ENCODE measurements at places on chromosomes 4 and X. TPM values are rescaled to one million over a fixed set of nuclear protein-coding genes. Genes with fewer than 3 reads are reported as not detected.

GRCh38 chrX:38175139-38175538, 45.5 kb downstream of the SRPX start:
- DNase-seq = no peak

DNA sequence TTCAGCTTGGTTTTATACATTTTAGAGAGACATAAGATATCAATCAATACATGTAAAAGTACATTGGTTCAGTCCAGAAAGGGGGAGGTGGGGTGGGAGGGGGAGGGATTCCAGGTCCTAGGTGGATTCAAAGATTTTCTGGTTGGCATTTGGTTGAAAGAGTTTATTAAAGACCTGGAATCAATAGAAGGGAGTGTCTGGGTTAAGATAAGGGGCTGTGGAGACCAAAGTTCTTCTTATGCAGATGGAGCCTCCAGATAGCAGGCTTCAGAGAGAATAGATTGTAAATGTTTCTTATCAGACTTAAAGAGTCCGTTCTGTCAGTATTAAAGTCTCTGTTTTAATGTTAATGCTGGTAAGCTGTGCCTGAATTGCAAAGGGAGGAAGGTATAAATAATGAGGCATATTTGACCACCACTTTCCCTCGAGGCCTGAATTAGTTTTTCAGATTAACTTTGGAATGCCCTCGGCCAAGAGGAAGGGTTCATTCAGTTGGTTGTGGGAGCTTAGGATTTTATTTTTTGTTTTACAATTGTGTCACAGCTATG, 169.9 kb downstream of the AASDH start:
- no peak for DNase-seq

DNA sequence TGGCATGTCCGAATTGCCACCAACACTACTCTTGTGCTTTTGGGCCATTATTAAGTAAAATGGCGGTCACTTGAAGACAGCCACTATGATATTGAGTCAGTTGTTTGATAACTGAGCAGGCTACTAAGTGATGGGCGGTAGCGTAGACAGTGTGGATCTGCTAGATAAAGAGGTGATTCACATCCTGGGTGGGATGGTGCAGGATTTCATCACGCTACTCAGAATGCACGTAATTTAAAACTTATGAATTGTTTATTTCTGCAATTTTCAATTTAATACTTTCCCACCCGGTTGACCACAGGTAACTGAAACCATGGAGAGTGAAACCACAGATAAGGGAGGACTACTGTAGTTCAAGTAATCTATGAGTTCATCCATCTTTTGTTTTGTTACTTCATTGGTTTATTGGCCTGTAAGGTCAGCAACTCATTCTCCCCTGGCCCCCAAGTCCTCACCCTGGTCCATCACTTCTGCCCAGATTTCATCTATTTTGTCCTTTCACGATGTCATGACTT, 2.9 kb downstream of the ARAF start:
- DNase-seq = no peak

DNA sequence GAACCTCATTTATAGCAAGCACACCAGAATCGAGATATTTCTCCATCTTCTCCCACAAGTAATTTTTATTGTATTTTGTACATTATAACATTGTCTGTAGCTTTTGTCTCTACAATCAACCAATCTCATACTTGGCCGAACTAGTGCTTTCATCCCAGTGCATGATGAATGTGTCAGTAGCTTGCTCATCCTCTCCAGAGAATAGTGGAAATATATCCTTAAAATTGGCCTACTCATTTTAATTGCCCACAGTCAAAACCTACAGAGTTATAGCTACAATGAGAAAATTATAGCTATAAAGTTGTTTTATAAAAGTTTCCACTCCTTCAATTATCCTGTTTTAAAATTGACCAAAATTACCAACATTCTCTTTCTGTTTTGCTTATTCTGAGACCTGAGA, 103.8 kb downstream of the MAPK10 start:
- no peak for DNase-seq

GRCh38 chr4:74873545-74874301, 59.2 kb upstream of the PARM1 start:
- no peak for DNase-seq

DNA sequence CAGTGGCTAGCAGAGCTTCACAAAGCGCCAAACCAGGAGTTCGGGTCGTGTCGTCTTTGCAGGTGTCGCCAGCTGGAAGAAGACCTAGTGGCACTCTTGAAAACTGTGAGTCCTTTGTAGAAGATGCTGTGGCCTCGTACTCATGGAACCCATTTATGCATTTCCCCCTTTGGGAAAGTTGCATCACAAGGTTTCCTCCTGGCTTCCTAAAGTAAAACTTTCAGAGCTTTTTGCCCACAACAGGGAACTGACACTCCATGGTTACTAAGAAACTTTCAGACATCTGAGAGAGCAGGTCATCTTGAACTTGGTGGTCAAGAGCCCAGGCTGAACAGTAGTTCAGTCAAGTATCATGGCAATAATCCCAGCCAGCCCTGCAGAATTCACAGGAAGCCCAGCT, 15.9 kb upstream of the NOCT start:
- no peak for DNase-seq

GRCh38 chr4:5812506-5813229, 80.2 kb downstream of the CRMP1 start:
- no peak for DNase-seq

DNA sequence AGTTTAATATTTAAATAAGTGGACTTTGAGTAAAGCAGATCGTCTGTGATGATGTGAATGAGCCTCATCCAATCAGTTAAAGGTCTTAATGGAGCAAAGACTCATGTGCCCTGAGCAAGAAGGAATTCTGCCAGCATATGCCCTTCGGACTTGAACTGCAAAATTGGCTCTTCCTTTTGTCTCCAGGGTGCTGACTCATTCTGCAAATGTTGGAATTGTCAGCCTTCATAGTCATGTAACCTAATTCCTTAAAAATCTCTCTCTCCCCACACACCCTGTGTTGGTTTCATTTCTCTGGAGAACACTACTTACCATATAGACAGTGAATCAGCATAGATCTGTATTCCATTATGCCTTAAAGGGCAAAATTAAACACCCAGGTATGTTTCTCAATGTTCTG, 609.8 kb upstream of the GALNTL6 start:
- no peak for DNase-seq

DNA sequence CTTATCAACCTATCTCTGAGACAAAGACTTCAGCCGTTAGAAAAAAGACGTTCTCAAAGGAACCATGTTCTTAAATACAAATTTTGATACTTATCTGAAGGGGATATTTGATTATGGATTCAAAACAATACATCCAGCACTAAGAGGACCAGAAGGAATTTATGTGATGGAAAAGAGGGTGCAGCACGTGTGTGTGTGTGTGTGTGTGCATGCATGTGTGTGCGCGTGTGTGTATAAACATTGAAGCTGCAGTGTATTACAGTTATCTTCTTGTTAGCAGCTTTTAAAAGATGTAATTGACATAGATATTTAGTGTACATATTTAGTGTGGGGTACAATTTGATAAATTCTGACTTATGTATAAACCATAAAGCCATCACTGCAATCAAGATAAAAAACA, 44.9 kb downstream of the ANK2 start:
- DNase-seq = no peak

- no peak for DNase-seq
These were observed 49.4 kb downstream of the RPS6KA3 start for GRCh38 chrX:20217271-20217670.

DNA sequence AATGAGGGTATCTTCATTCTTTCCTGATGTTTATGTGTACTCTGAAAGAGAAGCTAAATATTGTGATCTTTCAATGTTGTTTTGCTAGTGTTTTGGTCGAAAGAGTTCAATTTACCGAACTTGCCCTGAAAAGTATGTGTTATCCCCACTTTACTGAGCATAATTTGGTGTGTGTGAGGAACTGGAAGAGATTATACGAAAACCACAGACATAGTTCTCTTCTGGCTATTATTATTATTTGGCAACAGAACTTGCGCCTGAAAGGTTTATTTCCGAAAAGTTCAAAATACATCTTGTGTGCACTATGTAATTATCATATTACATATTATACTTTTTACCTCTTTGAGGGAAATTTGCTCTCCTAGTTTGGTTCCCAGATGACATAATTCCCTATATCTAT, 232.5 kb upstream of the INTU start:
- no peak for DNase-seq

GRCh38 chrX:2490634-2491033, 10.1 kb downstream of the DHRSX start:
- DNase-seq = no peak

The IL2 gene
- total RNA-seq = not detected

The SH3RF1 gene
- total RNA-seq = 0.16 TPM

The KCND1 gene
- 1.7 TPM for total RNA-seq

The SSX4B gene
- not detected for total RNA-seq

The HSD17B13 gene
- 0.94 TPM for total RNA-seq

The ADGRG4 gene
- total RNA-seq = not detected

The UGT2A3 gene
- not detected for total RNA-seq

The PABPC5 gene
- total RNA-seq = not detected

The XK gene
- not detected for total RNA-seq

The MAP9 gene
- total RNA-seq = 8.8 TPM
